ENCODE measurements at places on chromosomes 5 and 9.

DNA sequence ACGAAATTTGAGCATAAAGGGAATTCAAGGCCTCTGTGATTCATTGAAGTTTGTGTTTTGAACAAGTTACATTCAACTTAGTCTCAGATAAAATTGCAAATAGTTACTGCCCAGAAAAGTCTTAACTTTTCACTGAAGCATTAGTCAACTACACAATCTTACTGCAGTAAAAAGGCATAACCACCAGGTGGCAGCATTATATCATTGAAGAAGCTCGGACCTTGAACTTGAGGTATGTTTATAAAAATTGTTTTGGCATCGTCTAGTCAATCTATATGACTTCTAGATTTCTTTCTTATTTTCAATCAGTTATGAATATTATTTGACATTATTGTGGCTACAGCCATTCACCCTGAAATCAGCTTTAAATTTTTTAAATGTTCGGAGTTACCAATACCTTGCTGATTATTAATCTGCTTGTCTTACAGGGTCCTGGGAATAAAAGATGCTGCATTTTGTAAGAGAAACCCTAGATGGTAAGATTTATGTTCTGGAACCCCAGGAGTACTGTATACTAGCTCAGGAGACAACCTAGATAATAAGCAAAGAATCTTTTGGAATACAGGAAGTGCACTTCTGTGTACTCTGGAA is 83.9 kb upstream of the GRAMD2B start:
- peak; percentile 15 for DNase-seq

GRCh38 chr9:93126151-93126781 is 7.8 kb downstream of the NINJ1 start:
- no peak for DNase-seq

DNA sequence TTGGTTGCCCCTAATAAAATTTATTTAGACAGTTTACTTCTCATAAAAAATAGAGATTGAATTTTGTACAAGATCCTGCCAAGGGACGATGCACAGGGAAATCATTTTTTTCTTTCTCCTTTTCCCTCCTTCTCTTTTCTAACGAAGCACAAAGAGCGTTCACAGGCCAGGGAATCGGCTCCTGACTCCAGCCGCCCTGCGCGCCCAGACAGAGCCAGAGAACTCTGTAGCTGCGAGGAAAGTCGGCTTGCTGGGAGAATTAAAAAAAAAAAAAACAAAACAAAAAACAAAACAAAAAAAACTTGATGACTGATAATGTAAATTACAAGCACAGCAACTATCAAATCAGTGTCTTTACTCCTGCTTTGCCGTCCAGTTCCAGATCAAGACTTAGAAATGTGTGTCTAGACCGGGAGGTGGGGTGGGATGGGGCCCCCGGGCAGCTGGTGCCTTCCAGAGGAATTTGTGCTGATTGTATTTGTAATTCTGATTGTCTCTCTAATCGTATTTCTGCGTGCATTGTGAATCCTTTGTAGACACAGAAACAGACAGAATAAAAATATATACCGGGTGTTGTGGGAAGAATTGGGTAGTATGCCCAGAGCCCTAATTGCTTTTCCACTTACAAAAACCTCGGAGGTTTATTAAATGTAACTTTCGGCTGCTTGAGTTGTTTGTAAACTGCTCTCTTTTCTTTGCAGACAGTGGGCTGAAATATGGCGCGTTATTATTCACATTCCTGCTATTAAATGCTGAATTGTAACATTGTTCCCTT is 3.6 kb upstream of the OTP start:
- no peak for DNase-seq

DNA sequence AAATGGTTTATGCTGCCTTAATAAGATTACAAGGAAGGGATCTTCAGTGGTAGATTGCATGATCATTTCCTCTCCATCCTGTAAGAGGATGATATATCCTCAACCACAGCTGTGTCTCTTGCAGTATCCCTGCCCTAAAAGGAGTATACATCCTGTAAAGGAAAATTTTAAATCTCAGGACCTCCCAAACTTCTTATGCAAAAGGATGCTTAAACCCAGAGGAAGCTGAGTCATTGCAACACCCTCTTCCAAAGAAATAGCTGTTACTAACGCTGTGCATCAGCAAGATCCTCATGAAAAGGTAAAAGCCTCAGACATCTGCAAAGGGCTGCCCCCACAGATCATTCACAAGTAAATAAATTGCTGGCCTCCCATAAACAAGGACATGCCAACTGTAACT is 599.0 kb downstream of the PRELID2 start:
- no peak for DNase-seq

DNA sequence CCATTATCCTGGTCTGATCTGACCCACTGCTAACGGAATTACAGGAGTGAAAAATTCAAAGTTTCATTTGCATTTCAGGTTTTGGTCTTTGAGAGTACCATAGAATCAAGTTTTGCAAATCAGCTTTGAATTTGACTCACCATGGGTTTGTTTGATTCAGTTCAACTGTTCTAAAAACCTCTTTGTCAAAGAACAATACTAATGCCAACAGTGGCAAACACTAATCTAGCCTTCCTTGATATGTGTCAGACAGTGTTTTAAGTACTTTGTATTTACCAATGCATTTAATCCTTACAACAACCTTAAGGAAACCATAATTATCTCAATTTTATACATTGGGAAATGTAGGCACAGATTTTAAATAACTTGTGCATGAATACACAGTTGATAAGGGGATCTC is 10.1 kb upstream of the FSD1L start:
- DNase-seq, result no peak

- no peak for DNase-seq
These were observed 263.4 kb upstream of the ACTBL2 start for GRCh38 chr5:57745700-57746651.

- DNase-seq, result no peak
These were observed 72.3 kb downstream of the GCNT1 start for GRCh38 chr9:76531231-76531780.

DNA sequence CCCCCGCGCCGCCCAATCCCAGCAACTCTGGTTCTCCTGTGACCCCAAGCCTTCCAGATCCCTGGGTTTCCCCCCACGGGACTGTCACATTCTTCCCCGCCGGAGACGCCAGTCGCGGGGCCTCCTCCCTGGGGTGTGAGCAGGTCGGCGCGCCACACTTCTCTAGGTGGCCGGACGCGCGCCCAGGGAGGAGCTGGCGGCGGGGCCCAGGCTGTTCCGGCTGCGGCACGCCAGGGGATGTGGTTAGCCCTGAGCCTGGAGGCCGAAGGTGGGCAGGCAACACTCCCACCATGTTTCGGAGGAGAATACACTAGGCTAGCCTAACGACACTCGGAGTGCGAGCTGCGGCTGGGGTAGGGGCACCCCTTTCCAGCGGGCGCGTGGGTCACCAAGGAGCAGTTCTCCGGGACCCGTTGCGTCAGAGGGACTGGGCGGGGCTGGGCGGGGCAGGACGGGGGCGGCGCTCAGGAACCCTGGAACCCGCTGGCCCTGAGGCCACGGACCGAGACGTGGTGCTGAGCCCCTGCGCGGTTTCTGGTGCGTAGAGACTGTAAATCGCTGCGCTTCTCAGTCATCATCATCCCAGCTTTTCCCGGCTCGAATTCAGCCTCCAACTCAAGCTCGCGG is at the start of gene SLC27A6:
TSS of gene SLC27A6 (plus strand) at position 478 of the 627 bp plus-strand sequence. CDS start 650 bp downstream, outside the sequence.
- DNase-seq, result peak; percentile 1

DNA sequence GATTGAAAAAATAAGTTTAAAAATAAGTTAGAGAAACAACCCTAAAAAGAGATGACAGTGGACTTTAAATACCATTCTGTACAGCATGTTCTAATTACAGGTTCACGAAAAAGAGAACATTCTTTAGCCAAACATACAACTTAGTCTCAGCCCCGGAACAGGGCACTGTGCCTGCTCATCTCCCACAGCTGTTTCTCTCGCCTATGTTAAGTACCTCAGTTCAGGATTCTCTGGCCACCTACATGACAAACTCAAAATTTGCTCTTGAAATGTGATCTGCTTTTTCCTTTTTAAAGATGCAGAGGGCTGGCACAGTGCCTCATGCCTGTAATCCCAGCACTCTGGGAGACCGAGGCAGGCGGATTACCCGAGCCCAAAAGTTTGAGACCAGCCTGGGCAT is 52.3 kb downstream of the MYO10 start:
- DNase-seq, result no peak

DNA sequence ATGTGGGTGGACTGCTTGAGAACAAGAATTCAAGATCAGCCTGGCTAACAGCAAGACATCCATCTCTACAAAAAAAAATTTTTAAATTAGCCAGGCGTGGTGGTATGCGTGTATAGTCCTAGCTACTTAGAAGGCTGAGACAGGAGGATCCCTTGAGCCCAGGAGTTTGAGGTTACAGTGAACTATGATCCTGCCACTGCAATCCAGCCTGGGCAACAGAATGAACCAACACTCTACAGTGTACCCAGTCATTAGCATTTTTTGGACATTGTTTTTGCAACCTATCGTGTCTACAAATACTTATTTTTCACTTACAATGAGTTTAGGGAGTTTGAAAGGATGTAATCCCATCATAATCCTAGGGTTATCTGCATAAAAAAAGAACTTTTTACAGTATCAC is 22.1 kb downstream of the RICTOR start:
- DNase-seq, result no peak

- DNase-seq, result no peak
These were observed 89.5 kb downstream of the LMX1B start for GRCh38 chr9:126703002-126703865.

DNA sequence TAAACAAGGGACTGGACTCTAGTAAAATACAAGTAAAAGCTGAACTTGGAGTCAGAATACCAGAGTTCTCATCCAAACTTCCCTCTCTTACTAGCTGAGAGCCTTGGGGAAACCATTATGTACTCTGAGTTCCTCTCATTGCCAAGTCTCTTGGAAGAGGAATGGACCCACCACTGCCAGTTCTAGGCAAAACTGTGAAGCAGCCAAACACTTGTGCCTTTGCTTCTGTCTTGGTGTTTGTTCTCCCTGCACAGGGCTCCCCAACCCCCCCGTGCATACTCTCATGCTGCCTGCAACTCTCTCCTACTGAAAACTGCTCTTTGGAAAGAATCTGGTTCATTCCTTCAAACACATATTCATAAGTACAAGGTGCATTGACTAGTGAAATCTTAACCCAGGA is 102.6 kb downstream of the PDZD2 start:
- DNase-seq, result no peak

- DNase-seq, result no peak
These were observed 477.1 kb upstream of the SMC2 start for GRCh38 chr9:103617046-103617445.

- no peak for DNase-seq
These were observed 281.7 kb upstream of the IRX2 start for GRCh38 chr5:3033033-3033755.

GRCh38 chr5:39175273-39175955 is 43.9 kb downstream of the FYB1 start:
- no peak for DNase-seq

DNA sequence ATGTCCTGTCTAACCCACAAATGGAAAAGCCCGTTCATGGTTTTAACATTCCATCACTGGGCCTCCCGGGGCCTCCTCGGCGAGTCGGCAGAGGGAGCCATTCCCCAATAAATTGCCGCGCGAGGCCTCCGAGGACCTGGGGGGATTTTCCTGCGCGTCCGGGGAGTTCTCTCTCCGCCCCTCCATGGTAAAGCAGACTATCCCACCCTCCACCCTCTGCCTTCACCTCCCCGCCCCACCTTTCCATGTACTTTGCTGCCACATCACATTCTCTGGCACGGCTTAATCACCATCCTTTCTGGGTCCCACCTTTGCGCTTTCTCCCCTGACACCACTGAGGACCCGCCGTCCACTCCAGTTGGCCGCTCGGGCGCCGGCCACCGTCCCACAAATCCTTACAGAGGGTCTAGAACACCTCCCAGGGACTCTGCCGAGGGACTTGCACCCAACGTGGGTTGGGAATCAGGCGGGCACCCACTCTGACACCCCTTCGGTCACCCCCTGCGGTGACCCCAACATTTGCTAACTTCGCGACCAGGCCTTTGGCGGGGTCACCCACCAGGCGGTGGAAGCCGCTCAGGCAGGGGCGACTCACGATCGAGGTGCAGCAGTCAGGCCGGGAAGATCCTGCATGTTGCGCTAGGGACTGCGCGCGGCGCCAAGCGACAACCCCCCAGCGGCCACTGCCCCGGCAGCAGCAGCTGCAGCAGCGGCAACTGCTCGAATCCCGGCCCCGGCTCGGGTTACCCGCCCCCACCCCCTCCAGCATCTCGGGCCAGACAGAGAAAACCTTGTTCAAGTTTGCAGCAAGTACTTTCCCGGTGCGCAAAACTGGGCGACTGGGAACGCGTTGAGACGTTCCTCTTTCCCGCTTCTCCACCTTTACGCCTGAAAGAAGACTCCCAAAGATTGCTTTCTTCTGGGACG is at the start of gene MEGF10:
TSS of gene MEGF10 (plus strand) at position 778 of the 927 bp plus-strand sequence. CDS start 40,513 bp downstream, outside the sequence.
- peak; percentile 6 for DNase-seq

DNA sequence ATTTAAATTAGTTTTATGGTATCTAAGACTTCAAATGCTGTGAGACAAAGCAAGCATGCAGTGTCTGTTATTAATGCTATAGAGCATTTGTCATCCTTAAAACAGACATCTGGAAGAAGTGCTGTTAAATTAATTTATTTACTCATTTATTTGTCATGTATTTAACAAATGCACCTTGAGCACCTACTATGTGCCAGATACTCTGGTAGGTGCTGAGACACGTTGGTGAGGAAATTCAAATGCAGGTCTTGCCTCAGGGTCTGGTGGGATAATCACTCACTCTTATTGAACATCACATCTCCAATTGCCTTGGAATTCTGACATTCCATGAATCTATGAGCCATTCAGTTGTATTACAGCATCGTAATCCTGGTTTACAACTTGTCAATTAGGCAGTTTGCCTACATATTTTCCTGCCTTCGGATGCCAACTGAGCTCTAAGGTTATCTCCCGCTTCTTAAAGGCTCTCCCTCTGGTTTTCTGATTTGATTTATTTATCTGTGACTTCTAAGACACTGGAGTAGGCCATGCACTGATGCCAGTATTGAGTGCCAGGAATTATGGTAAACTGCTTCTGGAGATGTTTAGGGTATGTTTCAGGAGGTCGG is 56.0 kb upstream of the RPS23 start:
- DNase-seq, result no peak

Data from NCI-H526 treated with DMSO at 0.1 percent for 48 hours (cell line).